ENCODE measurements at places on chromosomes 13 and 19.

DNA sequence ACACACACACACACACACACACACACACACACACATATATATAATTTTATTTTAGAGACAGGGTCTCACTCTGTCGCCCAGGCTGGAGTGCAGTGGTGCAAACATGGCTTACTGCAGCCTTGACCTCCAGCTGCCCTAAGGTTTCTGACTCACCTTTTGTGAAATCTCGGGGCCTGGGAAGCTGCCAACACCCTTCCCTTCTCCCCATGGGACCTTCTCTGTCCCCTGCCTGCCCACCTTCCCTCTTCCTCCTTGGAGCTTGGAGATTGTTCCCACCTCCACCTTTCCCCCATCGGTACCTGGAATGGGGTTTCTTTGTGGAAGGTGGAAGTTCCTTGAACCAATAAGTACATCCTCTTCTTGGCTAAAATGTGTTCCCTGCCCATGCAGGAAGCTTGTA, 6.3 kb downstream of the ARRDC5 start:
- no peak for DNase-seq

DNA sequence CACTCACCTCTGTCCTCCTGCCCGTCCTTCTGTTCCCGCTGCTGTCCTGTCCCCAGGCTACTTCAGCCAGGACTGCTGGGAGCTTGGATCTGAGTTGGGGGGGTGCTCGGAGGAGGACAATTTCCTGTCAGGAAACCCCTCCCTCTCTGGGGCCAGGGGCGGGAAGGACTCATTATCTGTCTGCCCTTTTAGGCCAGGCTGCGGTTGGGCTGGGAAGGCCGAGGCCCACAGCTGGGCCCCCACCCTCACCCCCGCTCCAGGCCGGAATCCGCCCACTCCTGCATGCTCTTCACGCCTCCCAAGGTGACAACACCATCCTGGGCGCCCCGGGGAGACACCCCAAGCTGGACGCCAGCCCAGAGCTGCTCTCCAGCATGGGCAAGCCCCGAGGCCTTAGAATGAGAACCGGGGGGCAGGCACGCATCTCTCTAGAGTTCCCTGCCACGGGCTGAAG, at the start of gene EXOC3L2:
EXOC3L2 (minus strand) TSS at position 74 of the 454 bp plus-strand sequence. CDS start 6,362 bp downstream, outside the sequence.
- DNase-seq = no peak

DNA sequence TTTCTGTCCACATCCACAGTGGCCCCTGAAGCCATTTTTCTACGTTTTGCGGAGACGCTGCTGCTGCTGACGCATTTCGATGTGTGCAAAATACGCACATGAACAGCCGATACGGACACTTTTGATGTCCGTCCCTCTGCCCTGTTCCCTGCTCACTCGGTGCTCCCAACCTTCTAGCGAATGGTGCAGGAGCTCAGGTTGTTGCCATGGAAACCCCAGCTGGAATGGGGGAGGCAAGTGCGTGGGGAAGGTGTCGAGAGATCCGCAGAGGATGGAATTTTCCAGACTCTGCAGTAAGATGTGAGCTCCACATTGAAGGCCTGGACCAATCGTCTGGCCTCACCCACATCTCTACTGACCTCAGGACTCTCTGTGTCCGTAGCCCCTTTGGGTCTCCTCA, 109.2 kb upstream of the USP29 start:
- DNase-seq = peak; percentile 77

- DNase-seq = no peak
Measured at GRCh38 chr13:76329866-76330580, 556.2 kb downstream of the KCTD12 start.

DNA sequence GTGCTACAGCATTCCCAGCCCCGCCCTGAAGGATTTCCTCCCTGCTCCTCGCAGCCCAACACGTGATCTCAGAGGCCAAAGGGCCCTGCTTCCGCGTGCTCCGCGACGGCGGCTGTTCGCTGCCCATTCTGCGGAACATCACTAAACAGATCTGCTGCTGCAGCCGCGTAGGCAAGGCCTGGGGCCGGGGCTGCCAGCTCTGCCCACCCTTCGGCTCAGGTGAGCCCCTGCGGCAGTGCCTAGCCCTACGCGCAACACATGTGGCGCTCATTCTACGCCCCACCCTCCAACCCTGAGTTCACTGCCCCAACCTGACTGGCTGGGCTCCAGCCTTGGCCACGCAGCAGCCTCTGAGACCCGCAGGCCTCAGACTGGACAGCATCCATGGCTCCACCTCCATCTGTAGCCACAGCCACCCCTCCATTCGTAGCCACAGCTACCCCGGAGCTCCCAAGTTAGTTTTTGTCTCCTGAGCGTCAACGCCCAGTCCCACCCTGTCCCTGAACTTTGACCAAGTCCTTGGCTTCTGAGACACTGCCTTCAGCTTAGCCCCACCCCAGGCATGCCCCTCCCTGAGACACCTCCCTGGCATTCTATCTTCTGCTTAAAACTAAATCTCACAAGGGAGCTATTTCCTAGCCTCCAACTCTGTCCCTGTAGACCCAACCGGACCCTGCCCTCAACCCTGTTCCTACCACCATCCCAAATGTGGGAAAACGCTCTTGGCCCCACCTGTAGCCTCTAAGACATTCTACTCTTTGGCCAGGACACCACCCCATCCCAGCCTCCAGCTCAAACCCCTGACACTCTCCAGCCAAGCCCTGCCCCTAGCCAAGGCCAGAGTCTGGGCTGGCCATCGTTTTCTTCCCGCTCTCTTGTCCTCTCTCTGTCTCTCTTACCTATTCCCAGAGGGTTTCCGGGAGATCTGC, 6.4 kb downstream of the LTBP4 start:
- no peak for DNase-seq

DNA sequence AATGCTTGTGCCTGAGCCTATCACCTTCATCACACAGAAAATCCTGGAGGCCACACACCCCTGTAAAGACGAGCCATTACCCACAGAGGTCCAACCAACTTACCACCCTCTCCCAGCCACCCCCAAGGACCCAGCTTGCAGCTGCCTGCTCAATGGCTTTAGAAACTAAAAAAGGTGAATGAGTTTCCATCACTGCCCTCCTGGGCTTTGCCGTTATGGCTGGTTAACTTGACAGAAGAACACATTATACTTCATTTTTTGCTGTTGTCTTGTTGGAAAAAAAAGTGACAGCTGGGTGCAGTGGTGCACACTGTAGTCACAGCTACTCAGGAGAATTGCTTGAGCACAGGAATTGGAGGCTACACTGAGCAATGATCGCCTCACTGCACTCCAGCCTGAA, 17.4 kb upstream of the FEM1A start:
- no peak for DNase-seq

GRCh38 chr19:41578886-41579285, 2.9 kb downstream of the CEACAM21 start:
- DNase-seq = no peak

- no peak for DNase-seq
Measured at GRCh38 chr13:71858647-71859046, 8.4 kb downstream of the DACH1 start.

DNA sequence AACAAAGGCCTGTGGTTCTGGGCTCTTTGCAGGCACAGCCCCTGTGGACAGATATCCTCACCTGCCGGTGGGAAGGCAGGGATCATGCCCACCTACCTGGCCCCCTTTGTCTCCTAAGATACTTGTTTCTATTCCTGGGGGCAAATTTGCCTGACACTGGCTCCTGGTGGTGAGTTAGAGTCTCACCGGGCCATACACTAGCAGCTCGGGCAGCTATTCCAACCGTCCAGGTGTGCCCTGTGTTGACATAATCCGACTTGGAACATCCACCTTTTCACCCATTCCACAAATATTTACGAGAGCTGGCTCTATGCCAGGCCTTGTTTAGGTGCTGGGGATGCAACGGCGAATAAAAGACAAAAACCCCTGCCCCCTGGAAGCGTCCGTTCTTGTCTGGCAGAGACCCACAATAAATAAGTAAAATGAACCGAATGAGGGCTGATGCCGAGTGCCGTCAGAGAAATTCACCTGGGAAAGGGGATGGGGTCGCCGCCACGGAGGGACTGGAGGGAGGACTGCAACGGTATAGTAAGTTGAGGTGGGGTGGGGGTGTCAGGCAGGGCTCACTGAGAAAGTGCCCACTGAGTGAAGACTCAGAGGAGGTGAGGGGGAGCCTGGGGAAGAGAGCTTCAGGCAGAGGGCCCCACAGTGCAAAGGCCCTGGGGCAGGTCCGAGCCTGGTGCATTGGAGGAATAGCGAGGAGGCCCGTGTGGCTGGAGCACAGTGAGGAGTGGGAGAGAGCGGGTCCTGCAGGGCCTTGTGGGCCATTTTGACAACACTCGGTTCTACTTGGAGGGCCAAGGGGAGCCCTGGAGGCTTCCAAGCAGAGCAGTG, 43.2 kb upstream of the RANBP3 start:
- DNase-seq = no peak

DNA sequence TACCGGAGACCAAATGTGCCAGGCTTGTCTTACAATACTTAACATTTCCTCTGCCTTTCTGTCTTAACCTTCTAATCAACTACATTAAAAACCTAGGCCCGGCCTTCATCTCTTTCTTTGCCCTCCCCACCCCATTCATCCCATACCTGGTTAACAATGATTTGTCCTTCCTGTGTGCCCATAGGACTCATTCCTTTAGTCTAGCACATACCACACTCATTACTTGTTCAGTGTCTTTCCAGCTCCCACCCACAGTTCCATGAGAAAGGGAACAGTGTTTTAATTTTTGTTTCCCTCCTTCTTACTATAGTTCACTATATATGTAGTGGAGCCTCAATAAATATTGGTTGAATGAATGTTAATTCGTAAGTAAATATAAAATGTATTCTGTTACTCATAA, 2.4 kb downstream of the CLN5 start:
- DNase-seq = no peak

DNA sequence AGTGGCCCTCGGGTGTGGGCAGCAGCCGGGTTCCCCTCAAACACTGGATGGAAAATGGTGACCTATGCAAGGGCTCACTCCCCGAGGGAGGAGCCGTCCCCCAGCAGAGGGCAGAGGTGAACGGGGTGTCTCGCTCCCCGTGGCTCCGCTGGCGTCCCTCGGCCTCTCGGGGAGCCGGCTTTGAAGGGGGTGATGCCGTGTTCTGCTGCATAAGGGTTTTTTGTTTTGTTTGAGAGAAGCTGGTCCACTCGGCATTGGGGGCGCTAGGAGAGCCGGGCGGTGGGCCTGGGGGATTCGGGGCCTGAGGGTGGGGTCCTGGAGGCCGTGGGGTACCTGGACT, 4.0 kb downstream of the EFNA2 start:
- no peak for DNase-seq

DNA sequence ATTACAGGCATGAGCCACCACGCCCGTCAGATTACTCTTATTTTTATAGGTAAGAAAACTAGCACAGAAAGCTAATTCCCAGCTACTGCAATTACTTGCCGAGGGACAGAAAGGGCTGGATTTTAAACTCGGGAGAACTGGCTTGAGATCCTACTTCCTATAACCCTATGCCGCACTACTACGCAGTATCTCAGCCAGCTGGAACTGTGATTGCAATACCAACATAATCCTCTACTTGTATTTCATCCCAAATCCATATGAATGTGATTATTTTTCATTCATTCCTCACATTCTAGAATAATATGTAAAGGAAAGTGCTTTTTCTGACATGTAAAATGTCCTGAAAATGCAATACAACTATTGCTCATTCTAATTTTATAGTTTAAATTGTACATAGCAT, 773.8 kb upstream of the GPC6 start:
- no peak for DNase-seq

- no peak for DNase-seq
Measured at GRCh38 chr19:3851254-3852176, 17.3 kb downstream of the ZFR2 start.

Data from putamen (tissue), 1 donor.